ENCODE measurements at places on chromosomes 5 and 9.

GRCh38 chr9:93645149-93645889 is 68.9 kb downstream of the PHF2 start:
- no peak for DNase-seq

DNA sequence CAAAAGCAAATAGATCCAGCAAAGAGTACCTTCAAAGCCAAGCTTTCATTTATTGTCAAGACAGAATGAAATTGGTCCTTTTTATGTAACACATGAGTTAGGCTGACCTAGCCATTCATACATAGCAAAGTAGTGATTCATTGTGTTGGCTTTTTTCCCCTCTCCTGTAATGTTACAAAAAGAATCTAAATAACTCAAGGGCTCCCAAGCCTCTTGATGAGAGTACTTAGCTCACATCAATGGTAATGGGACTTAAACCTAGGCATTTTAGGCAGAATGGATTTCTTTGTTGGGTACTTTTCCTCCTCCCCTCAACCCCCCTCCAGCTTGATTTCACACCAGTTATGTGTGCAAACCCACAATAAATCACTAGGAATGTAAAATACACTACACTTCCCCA is 123.7 kb downstream of the EBF1 start:
- no peak for DNase-seq

GRCh38 chr9:5466005-5466404 is 15.7 kb downstream of the CD274 start:
- no peak for DNase-seq

GRCh38 chr9:77440057-77440456 is 208.1 kb downstream of the GNA14 start:
- DNase-seq = peak; percentile 65

DNA sequence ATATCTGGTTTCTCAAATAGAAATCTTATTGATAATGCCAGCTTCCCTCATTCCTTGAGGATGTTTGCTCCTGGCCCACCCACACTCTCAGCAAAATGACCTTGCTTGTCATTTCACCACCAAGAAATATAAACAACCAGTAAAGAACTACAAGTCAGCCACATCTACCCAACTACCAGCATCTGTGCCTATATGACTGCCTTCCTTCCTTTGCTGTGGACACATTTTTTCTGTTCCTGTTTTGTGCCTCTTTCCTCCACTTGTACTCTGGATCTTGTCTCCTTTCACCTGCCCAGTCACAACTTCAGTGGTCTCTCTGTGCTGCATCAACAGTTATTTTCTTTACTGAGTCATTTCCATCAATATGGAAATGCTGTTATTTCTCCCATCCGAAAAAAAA is 20.3 kb downstream of the KIF2A start:
- no peak for DNase-seq

- no peak for DNase-seq
Measured at GRCh38 chr5:122356855-122357254, 44.8 kb downstream of the SNCAIP start.

DNA sequence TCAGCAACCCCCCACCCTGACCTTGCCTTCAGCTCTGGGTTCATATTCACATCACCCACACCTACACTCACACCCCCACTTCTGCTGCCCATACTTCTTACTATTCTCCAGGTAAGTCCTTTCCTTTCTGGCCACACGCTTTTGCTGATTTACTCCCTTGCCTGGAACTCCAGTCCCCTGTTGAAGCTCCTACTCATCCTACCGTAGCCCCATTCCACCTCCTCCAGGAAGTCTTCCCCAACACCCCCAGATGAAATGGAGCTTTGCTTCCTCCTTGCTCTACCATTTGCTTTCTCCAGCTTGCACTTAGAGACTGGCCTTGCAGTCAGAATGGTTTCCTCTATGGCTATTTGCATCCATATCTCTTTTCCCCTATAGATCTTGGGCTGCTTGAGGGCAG is 182.3 kb downstream of the MELK start:
- no peak for DNase-seq

- DNase-seq = no peak
Measured at GRCh38 chr5:2566284-2566683, 185.2 kb downstream of the IRX2 start.

DNA sequence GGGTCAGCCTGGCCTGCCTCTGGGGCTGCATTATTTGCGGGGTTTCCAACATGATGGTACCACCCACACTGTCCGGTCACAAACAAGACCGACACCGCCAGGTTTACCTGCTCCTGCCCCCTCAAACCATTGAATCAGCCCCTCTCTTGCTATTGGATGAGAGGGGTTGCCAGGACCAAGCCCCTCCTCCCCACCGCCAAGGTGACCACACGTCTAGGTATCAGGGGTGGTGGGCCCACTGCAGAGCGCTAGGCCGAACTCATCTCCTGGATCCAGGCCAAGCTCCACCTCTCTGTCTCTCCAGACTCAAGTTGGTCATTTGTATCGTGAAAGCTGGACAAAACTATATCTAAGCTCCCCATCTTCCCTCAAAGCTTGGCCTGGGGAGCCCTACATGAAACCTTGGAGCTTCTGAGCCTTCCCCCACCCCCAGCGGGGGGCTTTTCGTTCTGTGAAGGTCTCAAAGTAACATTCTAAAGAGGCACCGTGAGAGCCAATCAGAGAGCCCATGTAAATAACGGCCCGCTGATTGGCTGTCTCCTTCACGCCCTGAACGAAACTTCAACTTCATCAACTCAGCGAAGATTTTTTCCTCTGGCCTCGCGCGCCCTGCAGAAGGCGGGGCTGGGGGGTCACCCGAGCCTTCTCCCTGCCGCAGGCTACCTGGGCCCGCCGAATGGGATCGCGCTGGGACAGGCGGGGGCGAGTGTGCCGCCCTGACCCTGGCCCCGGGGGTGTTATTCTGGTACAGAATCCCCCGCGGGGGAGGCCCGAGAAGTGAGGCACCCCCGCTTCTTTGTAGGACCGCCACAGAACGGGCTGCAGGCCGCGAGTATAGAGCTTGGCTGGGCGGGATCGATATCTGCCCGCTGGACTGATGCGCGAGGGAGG is 49.6 kb upstream of the PSD2 start:
- DNase-seq = peak; percentile 89

GRCh38 chr9:125884218-125884595 is 137.0 kb downstream of the PBX3 start:
- no peak for DNase-seq

GRCh38 chr5:148075529-148075928 is 11.7 kb downstream of the SPINK5 start:
- no peak for DNase-seq

GRCh38 chr5:53099546-53099945 is 10.0 kb downstream of the MOCS2 start:
- no peak for DNase-seq

DNA sequence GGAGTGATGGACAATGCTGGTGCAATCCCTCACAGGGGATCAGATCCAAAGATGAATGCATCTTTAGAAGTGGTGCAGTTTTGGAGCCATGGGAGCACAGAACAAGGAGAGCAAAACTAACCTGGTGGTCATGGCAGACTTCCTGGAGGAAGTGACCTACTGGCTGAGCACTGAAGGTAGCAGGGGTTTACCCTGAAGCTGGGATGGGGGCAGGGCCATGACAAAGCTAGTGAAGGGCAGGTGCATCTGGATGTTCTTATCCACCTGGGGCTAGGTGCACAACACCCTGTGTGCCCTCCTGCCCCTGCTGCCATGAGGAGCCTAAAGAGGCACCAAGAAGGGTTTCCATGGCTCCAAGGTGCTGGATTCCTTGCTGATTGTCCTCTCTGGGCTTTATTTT is 11.5 kb upstream of the PITX1 start:
- no peak for DNase-seq

- no peak for DNase-seq
Measured at GRCh38 chr5:67019065-67019845, 177.3 kb downstream of the CD180 start.

- DNase-seq = no peak
Measured at GRCh38 chr9:119333507-119334229, 35.6 kb downstream of the BRINP1 start.

DNA sequence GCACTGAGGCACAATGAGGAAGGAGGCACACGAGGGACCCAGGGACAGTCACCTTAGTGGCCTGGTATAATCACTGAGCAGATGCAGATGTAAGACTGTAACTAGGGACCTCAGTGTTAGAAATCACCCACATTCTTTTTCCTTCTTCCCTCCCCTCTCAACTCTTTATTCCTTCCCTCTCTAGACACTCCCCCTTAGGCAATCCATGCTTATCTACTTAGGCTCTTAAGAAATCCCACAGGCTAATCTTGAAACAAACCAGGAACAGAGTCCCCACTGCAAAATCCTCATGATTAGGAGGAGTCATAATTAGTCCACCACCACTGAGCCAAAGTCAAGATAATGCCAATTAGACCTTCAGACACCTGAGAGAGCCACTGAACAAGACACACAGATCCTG is 84.7 kb downstream of the ELAVL2 start:
- no peak for DNase-seq

DNA sequence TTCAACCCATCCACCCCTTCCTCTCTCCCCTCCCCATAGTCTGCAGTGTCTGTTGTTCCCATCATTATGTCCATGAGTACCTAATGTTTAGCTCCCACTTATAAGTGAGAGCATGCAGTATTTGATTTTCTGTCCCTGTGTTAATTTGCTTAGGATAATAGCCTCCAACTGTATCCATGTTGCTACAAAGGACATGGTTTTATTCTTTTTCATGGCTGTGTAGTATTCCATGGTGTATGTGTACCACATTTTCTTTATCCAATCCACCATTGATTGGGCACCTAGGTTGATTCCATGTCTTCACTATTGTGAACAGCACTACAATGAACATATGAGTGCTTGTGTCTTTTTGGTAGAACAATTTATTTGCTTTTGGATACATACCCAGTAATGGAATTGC is 187.1 kb downstream of the PCSK5 start:
- no peak for DNase-seq

DNA sequence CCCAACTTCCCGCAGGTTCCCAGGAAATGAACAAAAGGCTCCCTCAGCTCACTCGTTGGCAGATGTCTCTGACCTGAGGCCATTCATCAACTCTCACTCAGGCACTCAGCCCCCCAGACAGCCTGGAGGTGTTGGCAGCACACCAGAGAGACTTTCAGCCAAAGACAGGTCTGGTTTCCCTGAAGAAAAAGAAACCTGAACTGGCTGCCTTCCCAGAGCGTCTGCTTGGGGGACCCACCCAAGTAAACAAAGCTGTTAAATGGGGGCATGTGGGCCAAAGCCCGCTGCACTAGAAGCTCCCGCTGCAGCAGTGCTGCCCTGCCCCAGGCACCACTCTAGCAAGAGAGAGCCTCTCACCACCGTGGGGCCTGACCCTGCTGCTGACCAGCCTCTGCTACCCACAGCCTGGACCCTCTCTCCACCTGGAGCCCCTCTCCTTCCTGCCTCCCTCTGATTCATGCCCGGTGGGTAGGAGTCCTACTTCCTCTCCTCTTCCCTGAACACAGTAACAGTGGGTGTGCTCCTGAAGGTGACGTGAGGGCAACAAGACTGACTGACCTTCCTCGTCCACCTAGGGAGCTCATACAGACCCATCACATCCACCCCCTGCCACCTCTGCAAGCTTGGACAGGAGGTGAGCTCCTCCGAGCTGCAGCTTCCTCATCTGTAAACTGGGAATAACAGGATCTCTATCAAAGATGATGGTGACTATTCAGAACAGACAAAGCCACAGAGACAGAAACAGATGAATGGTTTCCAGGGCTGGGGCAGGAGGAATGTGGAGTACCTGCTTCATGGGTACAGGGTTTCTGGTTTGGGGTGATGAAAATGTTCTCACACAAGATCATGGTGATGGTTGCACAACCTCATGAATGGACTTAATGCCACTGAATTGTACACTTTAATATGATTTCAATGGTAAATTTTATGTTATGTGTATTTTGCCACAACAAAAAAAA is 31.0 kb upstream of the GABRP start:
- no peak for DNase-seq

DNA sequence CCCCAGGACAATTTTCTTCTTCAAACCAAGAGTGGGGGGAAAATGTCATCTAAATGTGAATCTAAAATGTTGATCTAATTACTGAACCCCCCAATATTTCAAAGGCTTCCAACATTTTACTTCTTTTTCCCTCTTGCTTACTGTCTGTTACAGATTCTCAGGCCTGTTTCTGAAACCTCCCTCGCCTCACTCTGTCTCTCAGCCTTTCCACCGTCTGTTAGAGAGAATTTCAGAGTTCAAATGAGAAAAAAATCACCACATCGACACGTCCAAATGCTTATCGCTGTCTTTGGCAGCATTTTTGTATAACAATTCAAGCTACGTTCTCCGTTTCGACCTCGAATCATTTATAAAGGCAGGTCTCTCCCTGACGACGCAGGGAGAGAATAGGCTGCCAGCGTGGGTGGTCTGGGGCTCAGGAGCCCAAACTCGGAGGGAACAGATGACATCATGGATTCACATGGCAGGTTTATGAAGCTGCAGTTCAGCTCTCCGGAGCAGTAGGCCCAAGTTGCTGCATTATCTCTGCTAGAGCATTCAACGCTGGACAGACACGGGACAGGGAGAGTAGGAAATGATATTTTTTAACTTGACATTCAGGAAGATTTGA is 139.8 kb downstream of the GAS1 start:
- peak; percentile 80 for DNase-seq

- no peak for DNase-seq
Measured at GRCh38 chr5:154944716-154945115, 3.8 kb downstream of the MRPL22 start.

GRCh38 chr5:44663991-44664710 is 144.6 kb upstream of the MRPS30 start:
- DNase-seq = no peak

DNA sequence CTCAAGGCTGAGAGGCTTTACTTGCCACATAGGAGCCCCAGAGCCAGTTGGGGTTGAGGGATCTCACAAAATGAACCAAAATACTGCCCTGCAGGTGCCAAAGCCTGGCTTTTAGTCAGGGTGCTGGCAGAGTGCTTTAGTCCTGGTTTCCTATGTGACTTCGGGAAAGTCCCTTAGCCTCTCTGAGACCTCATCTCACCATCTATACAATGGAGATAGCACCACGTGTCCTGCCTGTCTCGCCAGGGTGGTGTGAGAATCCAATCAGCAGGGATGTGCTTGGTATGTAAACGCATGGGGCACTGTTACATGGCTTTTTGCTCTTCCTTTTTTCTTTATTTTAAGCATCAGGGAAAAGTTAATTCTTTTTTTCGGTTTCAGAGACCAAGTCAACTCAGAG is 68.3 kb downstream of the SHB start:
- DNase-seq = no peak

DNA sequence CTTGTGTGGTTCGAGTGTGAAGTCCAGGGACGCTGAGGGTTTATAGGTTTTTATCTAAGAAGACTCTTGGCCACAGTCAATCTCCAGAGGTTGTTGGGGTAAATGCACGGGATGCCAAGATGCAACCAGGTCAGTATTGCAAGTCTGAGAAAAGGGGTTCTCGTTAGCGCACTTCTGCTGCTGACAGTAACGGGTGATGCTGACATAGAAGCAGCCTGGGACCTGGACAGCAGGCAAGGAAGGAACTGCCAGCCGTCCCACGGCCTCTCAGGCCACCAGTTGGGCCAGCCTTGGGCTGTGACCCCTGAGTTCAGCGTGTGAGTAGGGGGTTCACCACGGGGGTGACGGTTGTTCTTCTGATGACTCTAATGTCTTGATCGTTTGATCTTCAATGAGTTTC is 39.0 kb downstream of the TENT4A start:
- no peak for DNase-seq

GRCh38 chr9:71697882-71698281 is 70.4 kb downstream of the CEMIP2 start:
- DNase-seq = no peak

GRCh38 chr5:74325866-74326265 is 314.7 kb downstream of the ENC1 start:
- DNase-seq = no peak

- DNase-seq = no peak
Measured at GRCh38 chr5:10652151-10652550, 88.3 kb downstream of the ANKRD33B start.

GRCh38 chr5:93330506-93330905 is 250.5 kb downstream of the NR2F1-AS1 start:
- DNase-seq = no peak

All from femur (tissue), 1 donor.